Breast epithelium (tissue), 4 donors: ENCODE measurements at places on chromosomes 5 and 9.

- DNase-seq, result no peak
Observed at GRCh38 chr9:121692606-121693387, 41.4 kb downstream of the DAB2IP start.

- DNase-seq, result no peak
Observed at GRCh38 chr5:79829260-79829659, 139.6 kb downstream of the CMYA5 start.

DNA sequence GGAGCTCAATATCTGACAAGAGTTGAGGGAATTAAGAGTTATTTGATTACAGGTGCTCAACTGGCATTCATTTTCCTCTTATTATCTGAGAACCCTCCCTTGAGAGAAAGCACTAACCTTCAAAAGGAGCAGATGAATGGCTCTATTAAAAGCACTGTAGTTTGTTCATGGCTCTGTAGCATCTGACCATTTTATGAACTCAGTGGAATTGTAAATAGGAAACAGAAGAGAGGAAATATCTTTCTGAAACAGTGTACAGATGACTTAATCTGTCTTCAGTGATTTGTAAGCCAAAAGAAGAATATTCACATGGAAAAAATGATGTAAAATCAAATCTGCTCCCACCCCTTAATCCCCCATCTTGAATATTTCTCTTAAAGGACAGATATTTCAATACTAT, 810.4 kb upstream of the GRAMD2B start:
- DNase-seq, result no peak

- DNase-seq, result peak; percentile 92
Observed at GRCh38 chr9:121529237-121529987, 29.8 kb upstream of the GGTA1 start.

- DNase-seq, result peak; percentile 46
Observed at GRCh38 chr9:92966518-92966800, 19.1 kb downstream of the FGD3 start.
